ENCODE measurements at places on chromosomes 2 and 18.

- DNase-seq, result no peak
These were observed 115.0 kb upstream of the CDCA7 start for GRCh38 chr2:173239644-173240043.

GRCh38 chr2:52334185-52334584 lies 1302.3 kb upstream of the NRXN1 start:
- no peak for DNase-seq

DNA sequence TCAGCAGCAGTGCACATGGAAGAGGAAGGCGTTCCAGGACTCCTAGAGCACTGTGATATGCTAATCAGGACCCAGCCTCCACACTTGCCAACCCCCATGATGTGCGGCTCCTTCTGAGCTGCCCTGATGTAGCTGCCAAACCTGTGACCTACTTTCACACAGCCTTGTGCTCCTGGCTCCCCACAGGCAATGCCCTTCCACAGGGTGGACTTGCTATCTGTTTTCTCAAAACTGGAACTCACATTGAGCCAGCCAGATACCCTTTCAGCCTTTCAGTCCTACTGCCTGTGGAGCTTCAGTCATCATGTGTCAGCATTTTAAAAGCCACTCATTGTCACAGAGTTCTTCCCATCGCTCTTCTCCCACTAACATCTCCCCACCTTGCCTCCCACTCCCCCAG lies 181.6 kb downstream of the AFF3 start:
- DNase-seq, result no peak

GRCh38 chr2:191180713-191181112 lies 29.9 kb upstream of the STAT4 start:
- DNase-seq, result no peak

GRCh38 chr2:127086990-127087790 lies 19.8 kb downstream of the BIN1 start:
- DNase-seq, result no peak

GRCh38 chr2:178111743-178112142 lies 494 bp upstream of the RBM45 start:
- no peak for DNase-seq

- DNase-seq, result peak; percentile 12
These were observed 6.6 kb downstream of the EMX1 start for GRCh38 chr2:72923833-72924352.

DNA sequence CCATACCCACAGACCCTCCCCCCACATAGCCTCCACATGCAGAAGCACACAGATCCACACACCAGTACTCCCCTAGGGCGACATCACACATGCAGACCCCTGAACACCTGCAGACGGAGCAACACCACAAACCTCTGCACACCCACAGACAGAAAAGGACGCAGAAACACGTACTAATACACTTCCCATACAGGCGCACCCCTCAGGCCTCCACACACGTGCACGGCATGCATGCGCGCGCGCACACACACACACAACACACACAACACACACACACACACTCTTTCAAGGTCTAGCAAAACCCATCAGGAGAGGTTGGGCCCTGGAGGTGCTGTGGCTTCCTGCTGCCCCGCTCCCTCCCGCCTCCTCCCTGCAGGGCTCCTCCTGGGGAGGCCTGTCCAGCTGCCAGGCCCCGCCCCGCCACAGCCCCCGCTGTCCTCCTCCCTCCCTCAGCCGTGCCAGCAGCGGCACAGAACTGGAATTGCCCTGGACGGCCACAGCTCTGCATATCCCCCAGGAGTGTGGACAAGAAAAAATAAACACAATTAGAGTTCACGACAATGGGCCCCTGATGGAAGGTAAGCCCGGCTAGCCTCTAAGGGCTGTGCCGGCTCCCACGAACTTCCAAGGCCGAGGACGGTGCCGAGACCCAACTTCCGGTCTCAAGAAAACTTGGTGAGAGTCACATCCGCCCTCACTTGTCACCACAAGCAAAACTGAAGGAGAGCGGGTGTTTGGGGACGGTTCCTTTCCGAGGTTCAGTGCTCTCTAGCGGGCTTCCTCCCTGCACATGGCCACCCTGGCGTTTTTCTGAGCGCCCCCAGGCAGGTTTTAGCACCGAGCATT lies 6.8 kb downstream of the ZFP36L2 start:
- DNase-seq, result no peak

DNA sequence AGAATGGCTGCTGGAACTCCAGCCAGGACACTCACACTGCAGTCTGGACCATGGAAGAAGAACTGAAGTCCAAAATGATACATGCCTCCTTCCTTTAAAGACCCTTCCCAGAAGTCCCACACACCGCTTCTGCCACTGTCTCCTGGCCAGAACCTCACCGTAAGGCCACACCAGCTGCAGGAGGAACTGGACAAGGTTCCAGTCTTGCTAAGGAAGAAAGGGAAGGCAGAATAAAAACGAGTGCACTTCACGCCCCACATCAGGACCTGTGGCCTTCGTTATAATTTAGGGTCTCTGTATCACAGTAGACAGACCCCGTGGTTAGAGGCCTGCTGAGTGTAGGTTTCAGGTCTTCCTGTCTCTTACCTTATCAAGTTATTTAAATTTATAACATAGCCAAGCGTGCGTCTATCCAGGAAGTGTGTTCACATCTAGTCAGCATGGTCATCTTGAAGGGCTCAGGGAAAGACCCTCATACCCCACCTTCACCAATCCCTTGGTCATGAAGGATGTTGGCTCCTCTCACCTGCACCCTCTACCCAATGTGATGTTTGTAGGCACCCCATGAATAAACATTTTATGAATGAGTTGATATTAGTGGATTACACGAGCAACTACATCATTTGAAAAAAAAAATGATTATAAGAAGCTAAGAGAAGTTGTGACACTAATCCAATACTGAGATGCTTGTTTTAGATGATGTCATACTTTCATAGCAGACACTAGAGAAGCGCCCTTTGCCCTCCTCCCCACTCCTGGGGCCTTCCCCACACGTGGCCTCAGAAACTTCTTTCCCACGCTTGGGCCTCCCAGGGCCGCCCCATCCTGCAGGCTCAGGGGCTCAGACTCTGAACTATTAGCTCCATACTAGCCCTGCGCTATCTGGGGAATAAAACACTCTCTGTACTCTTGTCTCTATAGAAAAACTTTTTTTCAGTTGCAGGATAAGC lies 157.6 kb downstream of the FAM210A start:
- no peak for DNase-seq

GRCh38 chr2:154133823-154134222 lies 262.1 kb downstream of the GALNT13 start:
- DNase-seq, result no peak

DNA sequence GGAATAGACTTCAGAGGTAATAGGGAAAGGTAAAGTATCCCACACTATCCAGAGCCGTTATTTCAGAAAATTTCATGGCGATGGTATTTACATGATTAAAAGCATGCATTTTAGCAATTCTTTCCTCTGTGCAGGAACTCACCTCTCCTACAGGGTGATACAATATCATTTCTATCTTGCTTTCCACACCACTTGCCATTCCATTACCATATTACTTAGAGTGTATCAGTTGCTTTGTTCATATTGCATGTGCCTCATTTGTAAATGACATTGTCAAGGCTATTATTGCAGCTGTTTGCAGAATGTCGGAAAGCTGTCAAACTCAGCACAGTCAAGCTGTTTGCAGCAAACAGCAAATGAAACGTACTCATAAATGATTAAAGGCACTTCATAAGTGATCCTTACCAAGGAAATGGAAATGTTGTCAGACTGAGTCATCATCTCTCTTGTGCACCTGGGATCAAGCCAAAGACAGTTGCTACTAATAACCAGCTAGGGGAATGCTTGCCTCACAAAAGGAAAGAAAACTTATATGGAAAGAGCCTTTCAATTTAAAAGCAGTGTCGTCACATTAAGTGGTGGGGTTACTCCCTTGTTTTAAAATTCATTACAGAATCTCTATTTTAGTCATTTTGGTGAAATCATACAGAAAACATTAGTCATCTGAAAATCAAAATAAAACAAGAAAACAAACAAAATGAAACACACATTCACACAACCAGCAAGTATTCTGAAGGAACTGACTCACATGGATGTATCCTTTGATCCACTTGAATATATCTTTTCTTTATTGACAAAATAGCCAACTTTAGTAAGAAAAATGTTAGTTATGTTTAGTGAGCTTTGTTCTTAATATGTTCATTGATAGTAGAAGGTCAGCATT lies 1064.1 kb upstream of the CNTNAP5 start:
- DNase-seq, result no peak

- no peak for DNase-seq
These were observed 1.4 kb downstream of the COL3A1 start for GRCh38 chr2:188975497-188976102.

DNA sequence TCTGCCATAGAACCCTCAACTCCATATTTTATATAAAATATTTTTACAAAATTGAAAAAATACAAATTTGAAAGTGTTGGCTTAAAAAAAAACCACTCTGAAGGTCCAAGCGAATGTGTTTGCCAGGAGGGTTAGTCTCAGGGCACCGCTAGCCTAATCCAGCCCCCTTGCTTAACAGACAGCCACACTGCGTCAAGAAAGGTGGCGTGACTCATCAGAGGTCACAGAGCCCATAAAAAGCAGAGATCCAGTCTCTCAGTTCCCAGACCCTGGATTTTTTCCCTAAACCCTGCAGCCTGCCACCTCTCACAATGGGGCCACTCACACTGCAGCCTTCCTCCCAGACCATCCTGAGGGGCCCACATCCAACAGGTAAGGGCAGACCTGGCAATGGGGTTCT lies 3.9 kb upstream of the TNS1 start:
- no peak for DNase-seq

GRCh38 chr18:34841891-34842290 lies 131.8 kb downstream of the DTNA start:
- DNase-seq, result no peak

GRCh38 chr2:42698940-42699339 lies 65.0 kb downstream of the OXER1 start:
- DNase-seq, result no peak

DNA sequence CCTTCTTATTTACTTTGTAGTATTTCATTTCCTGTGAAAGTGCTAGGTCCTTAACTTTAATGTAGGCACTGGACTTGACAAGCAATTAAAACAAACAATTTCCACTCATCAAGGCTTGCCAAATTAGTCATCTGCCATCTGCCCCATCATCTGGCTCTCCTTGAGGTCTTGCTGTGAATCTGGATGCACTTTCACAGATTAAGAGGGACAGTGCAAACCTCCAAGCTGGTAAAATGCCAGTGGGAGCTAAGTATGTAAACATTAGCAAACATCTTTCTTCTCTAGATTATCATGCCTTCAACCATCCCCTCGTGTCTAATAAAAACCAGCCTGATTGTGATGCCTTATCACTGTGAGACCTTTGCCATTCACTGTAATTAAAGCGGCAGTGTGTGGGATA lies 402.9 kb downstream of the ERBB4 start:
- peak; percentile 60 for DNase-seq

- DNase-seq, result no peak
These were observed 24.8 kb downstream of the DYNC1I2 start for GRCh38 chr2:171712051-171712450.

DNA sequence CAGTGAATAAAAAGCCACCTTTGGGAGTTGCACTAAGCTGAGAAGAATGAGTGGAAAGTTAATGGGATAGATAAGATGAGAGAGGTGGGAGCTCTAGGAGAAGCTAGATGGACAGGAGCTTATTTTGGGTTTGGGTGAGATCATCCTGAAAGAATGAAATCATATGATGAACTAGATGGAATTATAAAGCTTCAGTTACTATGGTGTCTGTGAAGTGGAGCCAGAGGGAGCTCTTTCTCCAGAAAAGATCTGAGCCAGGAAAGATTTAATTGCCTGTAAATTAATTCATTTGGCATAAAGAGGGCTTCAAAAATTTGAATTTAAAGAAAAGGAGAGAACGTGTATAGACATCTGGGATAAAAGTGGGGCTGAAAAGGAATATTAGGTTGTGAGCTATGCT lies 10.3 kb downstream of the DNAH6 start:
- no peak for DNase-seq

DNA sequence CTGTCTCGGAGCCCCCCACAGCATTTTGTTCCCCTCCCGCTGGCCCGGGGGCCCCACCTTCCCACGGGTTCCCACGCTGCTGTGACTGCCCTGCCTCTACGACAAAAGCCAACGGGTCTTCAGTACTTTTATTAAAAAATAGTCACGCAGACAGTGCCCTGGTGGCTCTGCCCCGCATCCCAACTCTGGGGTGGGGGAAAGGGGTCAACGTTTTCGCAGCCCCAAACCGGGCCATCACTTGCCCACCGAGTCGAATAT lies 1.0 kb downstream of the UCN start:
- no peak for DNase-seq

- DNase-seq, result no peak
These were observed 4.6 kb downstream of the MAP3K20 start for GRCh38 chr2:173079973-173080860.

DNA sequence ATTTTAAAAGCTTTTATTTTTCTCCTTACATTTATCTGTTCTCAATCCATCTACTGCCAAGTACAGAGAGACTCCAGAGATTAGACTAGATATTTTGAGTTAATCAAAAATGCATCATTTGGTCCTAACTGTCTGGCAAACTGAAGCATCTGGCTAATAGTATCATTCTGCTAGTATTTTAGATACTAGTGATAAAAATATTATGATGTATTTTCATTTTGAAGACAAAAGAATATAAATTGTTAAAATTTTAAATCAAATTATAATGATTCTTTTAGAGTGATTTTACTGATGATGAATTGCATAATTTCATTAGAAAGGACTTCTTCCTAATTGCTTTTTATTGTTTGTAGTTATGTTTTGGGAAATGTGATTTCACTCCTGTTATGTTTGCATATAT lies 584.0 kb downstream of the LRRTM4 start:
- no peak for DNase-seq

DNA sequence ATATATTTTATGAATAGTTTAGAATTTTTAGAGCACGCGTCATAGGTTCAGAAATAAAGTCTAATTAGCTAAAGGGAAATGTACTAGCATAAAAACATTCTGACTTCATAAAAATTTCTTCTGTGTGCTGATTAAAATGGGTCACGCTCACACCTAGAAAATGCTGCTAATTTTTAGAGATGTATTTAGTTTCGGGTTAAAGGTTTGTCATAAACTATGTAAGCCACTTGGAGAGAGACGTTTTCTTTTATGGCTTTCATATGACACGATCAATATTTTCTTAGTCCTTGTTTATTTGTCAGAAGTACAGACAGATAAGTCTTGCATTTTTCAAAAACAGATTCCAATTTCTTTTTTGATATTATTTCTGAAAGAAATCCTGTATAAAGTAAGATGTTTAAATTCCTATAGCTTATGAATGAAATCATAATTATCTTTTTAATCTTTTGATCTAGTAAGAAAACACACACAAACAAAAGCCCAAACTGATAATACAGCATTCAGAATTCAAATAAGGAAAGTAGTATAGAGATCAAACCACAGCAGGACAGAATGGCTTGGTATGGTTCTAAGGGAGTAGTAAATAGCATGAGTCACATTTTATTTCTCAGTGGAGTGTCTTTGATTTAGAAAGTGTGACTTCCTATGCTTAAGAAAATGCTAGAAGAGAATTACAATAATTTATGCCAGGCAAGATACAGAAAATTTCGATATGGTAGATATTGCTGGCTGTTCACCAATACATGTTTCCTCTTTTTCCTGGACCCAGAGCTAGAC lies 236.6 kb downstream of the GPD2 start:
- DNase-seq, result no peak

- no peak for DNase-seq
These were observed 185.5 kb downstream of the CCDC85A start for GRCh38 chr2:56369316-56369715.

GRCh38 chr2:153163055-153163454 lies 315.5 kb downstream of the RPRM start:
- peak; percentile 58 for DNase-seq

Data from D341Med (cell line).